Hematopoietic multipotent progenitor cell treated with erythropoietin and hydrocortisone succinate and interleukin-3 and kit ligand, for 8 days (in vitro differentiated cells): ENCODE measurements at places on chromosomes 6 and 20.

GRCh38 chr20:15364781-15365180 is 1027.4 kb upstream of the FLRT3 start:
- no peak for DNase-seq

DNA sequence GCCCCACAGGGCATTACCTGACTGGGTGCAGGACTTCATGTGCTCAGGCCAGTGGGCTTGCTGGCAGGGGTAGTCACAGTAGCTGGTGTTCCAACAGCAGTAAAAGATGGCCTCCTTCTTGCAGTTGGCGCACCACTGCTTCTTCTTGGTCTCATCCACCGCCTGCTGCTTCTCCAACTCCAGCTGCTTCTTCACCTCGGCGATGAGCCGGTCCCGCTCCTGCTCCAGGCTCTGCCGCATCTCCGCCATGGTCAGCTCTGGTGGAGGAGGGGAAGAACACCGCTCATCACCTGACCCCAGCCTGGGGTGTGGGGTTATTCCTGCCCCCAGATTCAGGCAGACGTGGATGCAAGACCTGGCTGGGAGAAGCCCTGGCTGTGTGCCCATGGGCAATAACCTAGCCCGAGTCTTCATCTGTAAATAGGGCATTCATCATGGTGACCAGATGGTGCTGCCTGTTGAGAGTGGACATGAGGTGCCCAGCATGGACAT is 132.2 kb downstream of the ZMYND8 start:
- no peak for DNase-seq

- no peak for DNase-seq
Observed at GRCh38 chr6:85449388-85449817, 480 bp upstream of the NT5E start.

GRCh38 chr6:129908356-129908755 is 47.2 kb upstream of the TMEM244 start:
- DNase-seq: no peak

GRCh38 chr6:111837641-111838500 is 35.4 kb downstream of the FYN start:
- no peak for DNase-seq

- no peak for DNase-seq
Observed at GRCh38 chr6:144083172-144083571, 12.2 kb downstream of the SF3B5 start.

DNA sequence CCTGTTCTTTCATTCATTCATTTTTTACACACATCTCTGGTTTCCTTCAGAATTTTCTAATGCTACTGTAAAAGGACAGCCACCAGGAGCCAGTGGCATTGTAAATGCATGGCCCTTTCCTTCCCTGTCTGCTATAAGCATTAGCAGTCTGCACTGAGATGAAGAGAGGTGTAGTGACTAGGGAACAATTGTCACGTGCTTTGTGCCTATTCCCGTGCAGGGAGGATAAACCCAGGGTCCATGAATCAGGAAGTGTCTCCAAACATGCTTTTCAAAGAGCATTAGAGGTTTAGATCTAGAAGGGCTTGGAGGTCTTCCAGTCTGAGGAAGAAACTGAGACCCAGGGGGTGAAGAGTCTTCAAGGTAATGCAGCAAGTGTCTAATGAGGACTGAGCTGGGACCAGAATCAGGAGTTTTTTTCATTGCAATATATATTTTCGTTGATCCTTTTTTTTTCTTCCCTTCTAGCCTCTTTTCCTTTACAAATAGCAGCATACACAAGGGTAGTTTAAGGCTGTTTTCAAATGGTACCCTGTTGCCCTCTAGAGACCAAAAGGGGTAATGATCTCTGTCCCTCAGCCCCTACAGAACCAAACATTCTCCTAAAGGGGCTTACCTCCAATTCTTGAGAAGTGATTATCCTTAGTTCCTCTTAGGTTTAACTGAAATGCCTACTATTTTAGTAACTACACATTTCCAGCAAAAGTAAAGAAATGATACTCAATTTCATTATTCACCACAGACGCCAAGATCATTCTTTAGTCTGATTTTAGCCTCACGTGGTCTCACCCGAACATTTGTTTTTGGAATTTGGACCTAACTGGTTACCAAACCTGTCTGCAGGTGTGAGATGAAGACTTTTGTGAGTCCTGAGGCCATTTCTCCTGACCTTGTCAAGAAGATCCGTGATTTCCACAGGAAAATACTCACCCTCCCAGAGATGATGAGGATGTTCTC is 6.6 kb downstream of the TRIM15 start:
- peak; percentile 77 for DNase-seq

DNA sequence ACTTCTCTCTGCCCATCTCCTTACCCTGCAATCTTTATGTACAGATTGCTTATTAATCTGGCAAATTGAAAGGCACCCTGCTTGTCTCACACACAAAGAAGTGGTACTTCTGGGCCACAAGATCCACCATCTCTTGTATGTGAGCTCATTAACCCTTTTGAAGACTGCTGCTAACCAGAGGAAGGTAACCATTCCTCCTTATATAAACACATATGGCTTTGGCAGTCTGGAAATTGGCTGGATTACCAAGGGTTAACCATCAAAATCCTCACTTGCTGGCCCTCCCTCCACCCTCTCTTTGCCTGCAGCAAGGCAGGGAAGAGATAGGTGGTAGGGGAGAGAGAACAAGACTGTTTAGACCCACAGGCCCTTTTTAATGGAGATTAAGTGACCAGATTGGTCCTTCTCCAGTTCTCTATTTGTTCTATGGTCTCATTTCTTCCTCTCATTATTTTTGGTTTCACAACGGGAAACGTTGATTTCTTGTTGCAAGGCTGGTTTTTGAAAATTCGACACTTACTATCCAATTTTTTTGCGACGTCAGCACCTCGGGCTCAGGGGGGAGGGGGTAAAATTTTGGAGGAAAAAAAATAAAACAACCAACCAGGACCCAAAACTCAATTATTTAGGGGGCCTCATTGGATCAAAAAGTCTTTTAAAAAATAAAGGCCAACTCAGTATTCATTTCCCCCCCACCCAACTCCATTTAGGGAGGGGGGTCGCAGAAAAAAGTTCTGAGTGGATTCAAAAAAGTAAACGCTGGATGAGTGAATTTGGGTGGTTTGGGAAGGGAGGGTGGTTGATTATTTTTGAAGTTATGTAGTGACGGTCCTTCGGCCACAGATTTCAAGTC is 859 bp downstream of the PPP1R10 start:
- DNase-seq: peak; percentile 74

- no peak for DNase-seq
Observed at GRCh38 chr20:4327956-4328355, 312.6 kb upstream of the RNF24 start.

- no peak for DNase-seq
Observed at GRCh38 chr6:46513533-46513932, 22.3 kb upstream of the RCAN2 start.
